ENCODE measurements at places on chromosomes 3 and 15.

GRCh38 chr15:22232675-22233074 lies 152.3 kb downstream of the OR4M2 start:
- no peaks in the 10 kb centered on the region for H3K36me3 ChIP-seq
- no peaks in the 10 kb centered on the region for H3K4me1 ChIP-seq
- no peak for ATAC-seq
- H3K27me3 ChIP-seq = no peaks in the 10 kb centered on the region
- H3K27ac ChIP-seq = no peak overlapping the region
- no peak overlapping the region for H3K4me3 ChIP-seq

- H3K27ac ChIP-seq = no peak overlapping the region
- no peaks in the 10 kb centered on the region for H3K36me3 ChIP-seq
- peaks cover 3% of the 10 kb centered on the region for H3K27me3 ChIP-seq
Observed at GRCh38 chr3:159185443-159186050, 383.7 kb downstream of the MFSD1 start.

GRCh38 chr15:92595506-92596381 lies 59.8 kb downstream of the FAM174B start:
- no peak for ATAC-seq
- H3K4me3 ChIP-seq = no peak overlapping the region
- H3K4me1 ChIP-seq = no peaks in the 10 kb centered on the region
- H3K27ac ChIP-seq = no peak overlapping the region

DNA sequence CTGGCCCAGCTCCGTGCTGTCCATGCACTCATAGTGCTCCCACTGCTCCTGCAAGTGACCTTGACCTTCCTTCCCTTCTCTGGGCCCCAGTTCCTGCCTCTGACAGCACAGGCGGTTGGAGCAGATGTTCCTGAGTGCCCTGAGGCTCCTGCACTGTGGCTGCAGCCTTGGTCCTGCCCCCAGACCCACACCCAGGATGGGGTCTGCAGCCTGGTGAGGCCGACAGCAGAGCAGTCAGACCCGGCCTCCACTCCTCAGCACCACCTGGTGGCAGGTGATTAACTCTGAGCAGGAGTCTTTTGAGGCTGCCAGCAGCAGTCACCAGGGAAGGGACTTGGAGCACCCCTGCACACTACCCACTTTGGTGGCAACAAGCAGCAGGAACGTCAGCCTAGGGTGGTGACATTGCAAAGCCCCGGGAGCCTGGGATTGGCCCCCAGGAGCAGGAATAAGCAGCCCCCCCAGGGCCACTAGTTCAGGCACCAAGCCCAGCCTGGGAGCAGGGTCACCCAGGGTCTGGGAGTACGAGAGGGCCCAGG lies 64.6 kb downstream of the CYP11A1 start:
- H3K36me3 ChIP-seq = no peaks in the 10 kb centered on the region
- ATAC-seq = no peak
- peaks cover 68% of the 10 kb centered on the region for H3K27me3 ChIP-seq
- H3K4me3 ChIP-seq = no peak overlapping the region
- no peak overlapping the region for H3K27ac ChIP-seq

GRCh38 chr3:151686257-151686656 lies 47.5 kb upstream of the AADACL2 start:
- no peak for ATAC-seq
- no peak overlapping the region for H3K27ac ChIP-seq
- no peaks in the 10 kb centered on the region for H3K36me3 ChIP-seq
- no peaks in the 10 kb centered on the region for H3K4me1 ChIP-seq
- peaks cover 5% of the 10 kb centered on the region for H3K27me3 ChIP-seq

DNA sequence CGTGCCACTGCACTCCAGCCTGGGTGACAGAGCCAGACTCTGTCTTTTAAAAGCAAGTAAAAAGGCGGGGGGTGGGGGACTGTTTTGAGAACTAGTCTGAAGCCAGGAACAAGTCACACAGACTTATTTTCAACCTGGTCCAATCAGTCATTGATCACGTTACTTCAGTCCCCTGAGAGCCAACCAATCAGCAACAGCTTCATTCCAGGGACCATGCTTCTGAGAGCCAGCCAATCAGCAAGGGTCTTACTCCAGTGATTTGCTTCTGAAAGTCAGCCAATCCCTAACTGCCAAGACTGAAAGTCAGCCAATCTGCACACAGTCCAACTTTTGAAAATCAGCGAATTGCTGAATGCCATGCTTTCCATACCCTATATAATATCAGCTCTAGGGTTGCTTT lies 48.6 kb upstream of the C15orf39 start:
- no peak overlapping the region for H3K4me3 ChIP-seq
- no peak overlapping the region for H3K27ac ChIP-seq
- peak; percentile 34 for ATAC-seq
- no peaks in the 10 kb centered on the region for H3K36me3 ChIP-seq

Data from activated T-helper 17 cell treated with anti-CD3 and anti-CD28 coated beads, Interleukin-2, amount 50 U/mL, for 72 hours (primary cell).